ENCODE measurements at places on chromosomes 2 and 18.

GRCh38 chr2:45698554-45698953 lies 47.1 kb downstream of the PRKCE start:
- DNase-seq: no peak

DNA sequence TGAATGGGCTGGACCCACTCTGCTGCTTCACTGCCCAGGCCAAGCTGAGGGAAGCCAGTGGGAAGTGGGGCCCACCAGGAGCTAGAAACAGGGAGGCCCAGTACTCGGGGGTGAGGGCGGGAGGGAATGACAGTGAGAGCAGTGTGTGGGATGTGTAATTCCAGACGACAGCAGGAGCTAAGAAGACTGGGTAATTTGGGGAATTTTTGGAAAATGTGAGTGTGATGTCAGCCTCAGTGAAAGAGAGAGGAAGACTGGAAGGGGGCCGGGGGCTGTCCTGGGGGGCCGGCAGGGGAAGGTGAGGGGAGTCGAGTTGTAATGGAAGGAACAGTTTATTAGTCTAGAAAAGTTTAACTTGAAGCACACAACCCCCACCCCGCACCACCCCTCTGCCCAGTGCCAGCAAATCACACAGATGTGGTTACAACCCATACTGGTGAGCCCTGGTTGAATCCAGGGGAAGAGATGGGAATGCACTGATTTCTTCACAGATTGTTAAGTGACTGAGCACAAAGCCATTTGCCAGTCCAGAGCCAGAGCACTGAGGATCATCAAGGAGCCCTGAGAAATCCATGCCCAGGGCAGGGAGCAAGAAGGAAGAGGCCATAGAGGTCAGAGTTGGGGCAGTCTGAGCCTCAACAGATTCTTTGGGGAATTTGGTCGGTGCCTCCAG lies 76.7 kb upstream of the PKDCC start:
- no peak for DNase-seq

GRCh38 chr2:168355121-168355520 lies 101.0 kb upstream of the CERS6 start:
- DNase-seq: no peak

DNA sequence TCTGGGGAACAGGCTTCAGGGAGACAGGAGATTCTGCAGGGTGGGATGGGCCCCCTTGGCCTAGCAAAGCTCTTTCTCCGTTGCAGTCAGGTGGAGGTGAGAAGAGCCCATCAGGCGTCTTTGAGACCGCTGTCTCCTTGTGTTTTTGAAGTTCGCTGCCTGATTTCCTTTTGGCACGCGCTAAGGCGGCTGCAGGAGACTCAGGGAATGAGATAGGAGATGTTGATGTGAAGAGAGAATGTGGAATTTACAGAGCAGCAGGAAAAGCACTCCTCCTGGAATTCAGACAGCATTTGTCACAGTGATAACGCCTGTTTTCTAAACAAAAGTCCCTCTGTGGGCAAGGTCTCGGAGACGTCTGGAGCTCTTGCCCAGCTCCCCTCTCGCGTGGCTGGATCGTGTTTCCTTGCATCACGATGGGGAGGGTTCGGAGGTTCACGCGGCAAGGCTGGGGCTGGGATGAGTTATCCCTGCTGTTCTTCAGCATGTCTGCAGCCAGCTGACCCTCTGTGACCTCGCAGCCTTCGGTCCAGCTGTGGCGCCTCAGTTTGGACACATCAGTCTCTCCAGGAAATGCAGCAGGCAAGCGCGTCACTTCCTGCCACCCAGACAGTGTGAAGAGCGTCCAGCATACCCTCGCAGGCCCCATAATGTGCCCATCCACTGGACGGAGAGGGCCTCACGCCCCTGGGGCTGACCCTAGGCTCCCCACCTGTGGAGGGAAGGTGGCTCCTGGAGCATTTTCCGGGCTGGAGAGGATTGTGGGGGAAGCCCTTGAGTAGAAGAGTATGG lies 30.2 kb downstream of the GLI2 start:
- no peak for DNase-seq

- DNase-seq: no peak
These were observed 45.6 kb upstream of the MTCL1 start for GRCh38 chr18:8659609-8660242.

DNA sequence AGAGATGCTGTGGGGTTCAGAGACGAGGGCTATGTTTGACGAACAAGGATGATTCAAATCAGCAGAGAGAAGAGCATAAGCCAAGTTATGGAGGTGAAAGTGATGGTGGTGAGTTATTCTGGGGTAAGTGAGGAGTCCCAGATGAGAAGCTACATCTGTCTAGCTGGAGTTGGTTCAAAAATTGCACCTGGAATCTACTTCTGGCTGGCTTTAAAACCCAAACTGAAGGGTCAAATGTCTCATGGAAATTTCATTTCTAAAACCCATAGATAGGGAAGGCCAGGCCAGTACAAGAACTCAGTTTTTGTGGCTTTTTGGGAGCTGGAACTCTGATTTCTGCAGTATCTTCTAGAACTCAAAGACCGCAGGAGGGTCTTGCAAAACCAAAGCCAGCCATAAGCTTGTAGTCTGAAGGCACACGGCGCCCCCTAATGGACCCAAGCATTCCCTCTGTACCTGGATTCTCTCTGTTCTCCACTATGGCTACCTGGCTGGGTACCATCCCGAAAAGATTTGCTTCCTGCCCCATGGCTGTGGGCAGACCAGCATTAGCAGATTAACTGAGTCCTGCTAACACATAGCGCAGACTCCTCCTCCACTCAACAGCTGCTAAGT lies 229.1 kb upstream of the SLC14A2 start:
- no peak for DNase-seq

GRCh38 chr2:105005181-105005951 lies 32.5 kb upstream of the MRPS9 start:
- no peak for DNase-seq

DNA sequence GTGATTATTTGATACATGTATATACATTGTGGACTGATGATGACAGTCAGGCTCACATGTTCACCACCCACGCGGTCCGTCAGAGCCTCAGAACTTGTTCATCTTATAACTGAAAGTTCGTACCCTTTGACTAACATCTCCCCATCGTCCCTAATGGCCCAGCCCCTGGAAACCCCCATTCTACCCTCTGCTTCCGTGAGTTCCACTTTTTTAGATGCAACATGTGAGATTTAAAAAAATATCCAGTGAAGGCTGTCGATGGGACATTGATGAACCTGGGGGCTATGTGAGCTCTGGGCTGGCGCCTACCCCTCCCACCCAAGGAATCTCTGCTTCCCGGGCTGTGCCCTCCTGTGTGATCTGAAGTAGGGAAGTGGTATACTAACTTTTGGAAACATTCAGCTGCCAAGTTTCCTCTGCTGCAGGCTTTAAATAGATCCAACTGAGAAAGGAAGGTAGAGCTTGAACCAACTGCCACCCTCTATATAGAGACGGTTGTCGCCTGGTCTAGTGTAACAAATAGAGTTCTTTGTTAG lies 163.8 kb downstream of the FAM210A start:
- DNase-seq: no peak

DNA sequence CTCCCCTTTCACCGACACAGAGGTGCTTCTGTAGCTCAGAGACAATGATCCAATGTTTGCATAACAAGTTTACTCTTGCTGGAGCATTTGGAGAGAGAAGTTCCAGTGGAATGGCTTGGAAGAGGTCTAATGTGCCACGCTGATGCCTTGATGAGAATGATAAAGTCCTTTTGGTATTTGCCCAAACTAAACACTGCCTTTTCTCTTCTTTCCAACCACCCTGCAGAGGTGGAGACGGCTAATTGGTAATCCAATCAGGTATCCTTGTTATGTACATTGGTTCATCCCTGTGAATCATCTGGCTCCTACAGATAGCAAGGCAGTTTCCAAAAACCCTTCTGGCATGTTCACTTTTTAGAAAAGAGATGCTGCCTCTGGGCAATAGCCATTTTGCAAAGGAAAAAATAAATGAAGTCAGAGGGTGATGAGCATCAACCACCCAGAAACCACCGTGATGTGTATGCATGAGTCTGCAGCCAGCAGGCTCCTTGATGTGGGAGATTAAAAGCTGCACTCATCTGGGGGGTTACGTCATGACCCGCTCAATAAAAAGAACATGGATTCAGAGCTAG lies 40.6 kb downstream of the KIAA2012 start:
- no peak for DNase-seq

- no peak for DNase-seq
These were observed 432.4 kb upstream of the MYT1L start for GRCh38 chr2:2763351-2764000.

DNA sequence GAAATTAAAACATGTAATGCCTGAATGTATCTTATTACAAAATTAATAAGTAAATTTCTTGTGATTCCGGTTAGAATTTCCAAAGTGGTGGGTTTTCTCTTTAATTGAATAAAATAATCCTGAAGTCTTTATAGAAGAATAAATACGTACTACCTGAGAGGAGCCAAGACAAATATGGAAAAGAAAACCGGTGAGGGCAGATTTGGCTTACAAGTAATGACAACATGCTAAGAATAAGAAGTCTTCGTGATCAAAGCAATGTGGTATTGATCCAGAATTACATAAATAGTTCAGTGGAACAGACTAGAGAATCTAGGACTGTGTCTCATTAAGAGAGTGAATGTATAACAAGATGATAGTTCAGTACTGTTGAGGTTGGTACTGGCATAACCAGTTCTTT lies 167.5 kb downstream of the NEDD4L start:
- no peak for DNase-seq

GRCh38 chr2:68292108-68292710 lies 27.5 kb downstream of the CNRIP1 start:
- no peak for DNase-seq

DNA sequence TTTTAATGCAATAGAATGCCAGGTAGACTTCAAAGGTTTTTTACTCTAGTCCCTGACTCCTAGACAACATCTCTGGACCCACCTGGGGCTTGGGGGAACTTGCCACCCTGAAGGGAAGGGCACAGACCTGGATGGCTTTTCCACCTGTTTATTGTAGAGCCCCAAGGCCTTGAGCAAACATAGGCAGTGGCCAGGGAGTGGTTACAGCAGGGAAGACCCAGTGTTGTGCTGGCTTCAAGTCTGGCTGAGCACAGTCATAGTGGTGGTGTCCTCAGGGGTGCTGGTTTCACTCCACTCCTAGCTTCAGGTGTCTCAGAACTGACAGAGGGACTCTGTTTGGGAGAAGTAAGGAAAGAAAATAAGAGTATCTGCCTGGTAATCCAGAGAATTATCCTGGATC lies 5.5 kb upstream of the SRD5A2 start:
- DNase-seq: no peak

DNA sequence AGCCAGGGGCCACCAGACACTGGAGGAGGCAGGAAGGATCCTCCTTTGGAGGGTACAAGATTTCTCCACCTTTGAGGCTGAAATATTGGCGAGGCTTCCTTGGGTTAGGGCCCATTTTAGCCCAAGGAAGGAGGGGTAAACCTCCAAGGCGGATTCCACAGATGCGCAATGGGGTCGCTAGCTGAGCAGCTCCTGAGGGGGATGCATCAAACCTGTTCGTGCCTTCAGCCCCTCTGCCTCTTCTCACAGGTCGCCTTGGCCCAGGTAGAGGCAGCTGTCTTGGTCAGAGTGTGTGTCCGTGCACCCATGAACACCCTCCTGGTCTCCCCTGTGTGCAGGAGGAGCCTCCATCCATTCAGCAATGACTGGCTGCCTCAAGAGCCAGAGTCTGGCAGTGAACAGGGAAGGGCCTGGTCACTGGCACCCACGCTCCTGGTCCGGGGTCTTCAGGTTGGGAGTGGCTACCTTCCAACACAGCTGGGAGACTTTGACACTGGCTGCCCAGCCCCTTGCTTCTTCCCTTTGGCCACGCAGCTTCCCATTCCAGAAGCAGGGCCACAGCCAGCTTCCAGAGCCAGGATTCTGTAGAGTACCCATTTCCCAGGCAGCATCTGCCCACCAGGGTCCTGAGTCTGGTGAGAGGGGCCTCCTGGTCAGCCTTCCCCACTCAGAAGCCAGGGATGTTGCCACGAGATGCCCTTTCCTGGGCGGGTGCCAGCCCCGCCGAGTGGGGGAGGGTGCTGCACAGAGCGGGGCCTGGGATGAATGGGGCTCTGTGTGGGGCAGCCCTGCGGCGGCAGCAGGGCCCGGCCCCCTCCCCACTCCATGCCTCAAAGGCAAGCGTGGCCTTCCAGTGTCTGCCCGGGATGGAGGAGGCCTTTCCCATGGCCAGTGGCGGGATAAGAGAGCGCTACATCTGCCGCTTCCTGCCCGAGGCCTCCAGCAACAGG lies 95.8 kb upstream of the GPC1 start:
- no peak for DNase-seq

- DNase-seq: peak; percentile 1
These were observed at the start of gene FSIP2 for GRCh38 chr2:185738679-185739472. Gene FSIP2, plus strand, starts transcription at chr2:185738804. Its CDS starts 91 bp downstream, at chr2:185738895.

GRCh38 chr2:181105562-181105961 lies 125.2 kb downstream of the UBE2E3 start:
- DNase-seq: no peak

- DNase-seq: no peak
These were observed 219.8 kb downstream of the TFCP2L1 start for GRCh38 chr2:121065239-121065638.

Measured in activated CD8-positive, alpha-beta memory T cell treated with anti-CD3 and anti-CD28 coated beads for 1 hour (primary cell).